ENCODE measurements at places on chromosomes 11 and 22. TPM values are rescaled to one million over a fixed set of nuclear protein-coding genes. Genes with fewer than 3 reads are reported as not detected.

The TEX54 gene
- total RNA-seq = 0.87 TPM

The MS4A5 gene
- total RNA-seq = not detected

GRCh38 chr11:115170133-115170815 is 333.9 kb downstream of the CADM1 start:
- peak; percentile 75 for DNase-seq

DNA sequence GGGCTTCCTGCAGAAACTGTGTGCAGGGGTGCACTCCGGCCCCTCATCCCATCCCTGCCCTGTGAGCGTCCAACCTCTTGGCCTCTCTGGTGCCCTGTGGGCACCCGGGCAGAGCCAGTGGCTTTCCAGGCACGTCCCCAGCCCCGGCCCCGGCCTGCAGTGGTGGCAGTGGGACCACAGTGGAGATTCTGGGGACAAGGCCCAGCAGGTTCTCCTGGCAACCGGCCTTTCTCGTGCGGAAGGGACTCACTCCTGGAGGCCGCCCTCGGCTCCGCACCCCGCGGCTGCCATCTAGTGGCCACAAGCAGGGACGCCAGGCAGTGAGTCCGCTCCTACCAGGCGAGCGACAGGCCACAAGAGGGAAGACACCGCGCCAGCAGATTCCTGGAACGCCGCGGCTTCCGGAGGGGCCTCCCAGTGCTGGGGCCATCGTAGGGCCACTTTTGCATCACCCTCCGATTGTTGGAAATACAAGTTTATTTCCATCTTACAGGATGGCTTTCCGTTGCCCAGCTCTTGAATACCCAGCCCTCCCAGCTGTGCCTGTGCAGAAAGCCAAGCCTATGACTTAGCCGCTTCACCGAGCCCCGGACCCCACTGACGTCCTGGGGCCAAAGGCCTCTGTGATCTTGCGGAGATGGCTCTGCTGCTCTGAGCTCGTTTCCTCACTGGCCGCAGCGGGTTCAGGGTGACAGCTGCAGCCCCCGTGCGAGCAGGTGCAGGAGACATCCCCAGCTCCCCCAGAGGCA is 357.3 kb downstream of the CTTN start:
- peak; percentile 95 for DNase-seq

DNA sequence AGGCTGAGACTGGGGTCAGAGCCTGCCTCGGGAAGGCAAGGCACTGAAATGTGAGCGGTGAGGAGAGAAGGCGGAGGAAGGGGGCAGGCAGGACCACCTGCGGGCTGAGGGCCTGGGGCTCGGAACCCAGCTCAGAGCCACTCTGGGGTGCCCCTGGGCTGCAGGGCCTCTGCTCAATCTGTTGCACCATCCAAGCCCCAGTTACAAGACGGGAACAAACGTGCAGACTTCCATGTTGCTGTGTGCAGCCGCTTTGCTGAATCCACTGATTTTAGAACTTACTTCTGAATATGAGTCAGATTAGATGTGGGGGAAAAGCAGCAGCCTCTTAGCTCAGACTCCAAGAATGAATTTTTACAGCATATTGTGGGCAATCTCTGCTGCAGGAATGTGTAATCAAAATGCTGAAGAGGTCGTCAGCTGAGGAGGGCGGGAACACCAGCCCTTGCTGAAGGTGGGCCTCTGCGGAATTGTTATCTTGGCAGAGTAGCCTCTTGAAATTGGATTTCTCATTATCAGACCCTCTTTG is 21.6 kb downstream of the PARVG start:
- no peak for DNase-seq

GRCh38 chr11:89922195-89922660 is at the start of gene TRIM49D1:
TSS of gene TRIM49D1 (minus strand) at chr11:89922245. CDS start at chr11:89917710, 4,535 bp downstream.
- peak; percentile 25 for DNase-seq

DNA sequence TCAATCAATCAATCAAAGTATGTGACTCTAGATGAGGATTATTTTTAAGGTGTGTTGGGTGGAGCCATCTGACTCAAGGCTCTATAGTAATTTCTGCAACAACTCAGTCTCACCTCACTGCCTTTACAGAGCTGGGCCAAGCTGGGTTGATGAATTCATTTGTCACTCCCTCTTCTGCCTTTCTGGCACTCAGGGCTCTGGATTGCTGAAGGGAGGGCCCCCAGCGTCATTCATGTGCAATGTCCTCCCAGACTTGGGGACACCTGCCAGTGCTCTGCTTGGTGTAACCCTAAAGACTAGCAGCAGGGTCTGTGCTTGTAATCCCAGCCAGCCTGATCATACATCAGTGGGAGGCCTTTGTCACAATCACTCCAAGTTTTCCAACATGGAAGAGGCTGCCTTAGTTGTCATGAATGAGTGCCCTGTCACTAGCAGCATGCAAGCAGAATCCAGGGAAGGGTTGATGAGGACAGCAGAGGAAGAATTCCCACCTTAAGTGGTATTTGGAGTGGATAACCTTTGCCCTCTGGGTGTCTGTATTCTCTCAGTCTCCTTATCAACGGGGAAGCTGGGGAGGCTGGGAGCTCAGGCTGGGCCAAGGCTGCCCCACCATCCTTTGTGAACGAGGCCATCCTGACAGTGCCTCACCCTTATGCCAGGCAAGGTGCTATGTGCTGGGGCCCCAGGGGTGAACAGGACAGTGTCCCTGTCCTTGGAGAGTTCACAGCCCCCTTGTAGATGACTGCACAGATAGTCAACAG is 2.0 kb upstream of the TP53I11 start:
- no peak for DNase-seq

DNA sequence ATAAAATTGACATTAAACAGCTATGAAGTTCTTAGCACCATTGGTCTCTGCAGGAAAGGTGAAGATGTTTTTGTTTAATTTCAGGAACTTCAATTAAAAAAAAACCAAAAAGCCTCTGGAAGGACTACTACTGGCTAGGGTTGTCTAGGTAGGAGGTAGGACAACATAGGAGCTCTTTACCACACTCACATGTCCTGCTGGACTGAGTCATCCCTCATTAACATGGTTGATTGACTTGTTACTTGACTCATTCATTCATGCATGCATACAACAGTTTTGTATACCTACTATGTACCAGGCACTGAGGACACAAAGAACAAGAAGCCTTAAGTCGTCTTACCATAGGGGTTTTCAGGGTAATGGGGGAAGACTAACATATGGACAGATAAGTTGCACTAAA is 216.9 kb upstream of the ARHGAP20 start:
- no peak for DNase-seq

DNA sequence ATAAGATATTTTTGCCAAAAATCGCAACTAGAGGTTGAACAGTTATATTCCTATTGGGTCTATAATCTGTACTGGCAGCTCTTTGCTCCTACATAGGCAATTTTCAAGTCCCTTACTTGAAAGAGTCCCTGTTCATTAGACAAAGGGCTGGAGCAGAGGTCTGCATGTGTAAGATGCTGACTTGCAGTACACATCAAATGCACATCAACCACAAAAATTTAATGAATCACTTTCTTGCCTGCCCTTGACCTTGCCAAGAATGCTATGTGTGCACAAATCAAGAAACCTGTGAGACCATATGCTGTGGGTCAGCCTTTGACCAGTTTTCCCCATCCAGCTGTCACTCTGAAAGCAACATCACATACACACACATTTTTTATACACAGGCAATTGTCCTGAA is 661.5 kb downstream of the LRRC4C start:
- no peak for DNase-seq

DNA sequence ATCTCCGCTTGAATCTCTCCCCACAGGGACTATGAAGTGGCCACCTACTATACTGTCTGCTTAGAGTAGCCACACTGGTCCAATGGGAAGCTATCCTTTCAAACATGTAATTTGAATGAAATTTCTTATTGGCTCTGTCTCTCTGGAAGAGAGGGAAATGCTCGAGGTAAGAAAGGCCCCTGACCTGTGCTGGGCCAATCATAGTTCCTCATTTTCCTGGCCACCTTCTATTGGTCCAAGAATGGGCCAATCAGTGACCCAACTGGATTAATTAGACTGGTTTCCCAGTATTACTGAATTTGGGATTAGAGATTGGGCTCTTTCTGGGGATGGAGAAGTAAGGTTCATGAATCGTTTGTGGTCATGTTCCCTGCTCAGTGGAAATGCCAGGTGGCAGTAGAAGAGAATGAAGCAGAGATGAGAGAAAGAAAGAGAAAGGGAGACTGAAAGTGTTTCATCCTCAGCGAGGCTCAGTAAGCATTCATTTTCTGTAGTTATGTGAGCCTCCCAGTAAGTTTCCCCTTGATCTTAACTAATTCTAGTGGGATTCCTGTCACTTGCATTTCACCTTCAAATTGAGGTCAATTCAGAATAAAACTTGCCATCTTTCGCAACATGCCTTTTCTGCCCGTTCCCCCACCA is 8.4 kb upstream of the MMP20 start:
- DNase-seq = no peak

Measured in endodermal cell (in vitro differentiated cells).